Activated T-helper 9 cell treated with anti-CD3 and anti-CD28 coated beads, Interleukin-2, amount 50 U/mL, for 16 hours (primary cell): ENCODE measurements at places on chromosomes 12 and 14.

DNA sequence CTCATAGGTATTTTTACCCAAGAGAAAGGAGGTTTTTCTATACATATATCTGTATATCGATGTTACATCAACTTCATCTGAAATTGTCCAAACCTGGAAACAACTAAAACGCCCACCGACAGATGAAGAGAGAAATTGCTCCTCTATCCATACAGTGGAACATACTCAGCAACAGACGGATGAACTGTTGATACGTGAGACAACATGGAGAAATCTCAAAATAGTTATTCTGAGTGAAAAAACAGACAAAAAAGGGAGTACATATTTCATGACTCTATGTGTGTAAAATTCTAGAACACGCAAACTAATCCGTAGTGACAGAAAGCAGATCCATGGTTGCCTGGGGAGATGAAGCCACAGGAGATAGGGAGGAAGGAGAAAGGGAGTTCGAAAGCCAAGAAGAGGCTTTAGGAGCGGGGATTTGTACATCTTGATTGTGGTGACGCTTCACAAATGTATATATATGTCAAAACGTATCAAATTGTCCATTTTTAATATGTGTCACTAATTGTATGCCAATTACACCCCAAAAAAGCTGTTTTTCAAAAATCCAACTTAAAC is 37.6 kb upstream of the C14orf180 start:
- DNase-seq = no peak

GRCh38 chr12:48903982-48904411 is 21.3 kb downstream of the FKBP11 start:
- DNase-seq = peak; percentile 71

- no peak for DNase-seq
Measured at GRCh38 chr12:62288328-62288727, 28.1 kb downstream of the USP15 start.

DNA sequence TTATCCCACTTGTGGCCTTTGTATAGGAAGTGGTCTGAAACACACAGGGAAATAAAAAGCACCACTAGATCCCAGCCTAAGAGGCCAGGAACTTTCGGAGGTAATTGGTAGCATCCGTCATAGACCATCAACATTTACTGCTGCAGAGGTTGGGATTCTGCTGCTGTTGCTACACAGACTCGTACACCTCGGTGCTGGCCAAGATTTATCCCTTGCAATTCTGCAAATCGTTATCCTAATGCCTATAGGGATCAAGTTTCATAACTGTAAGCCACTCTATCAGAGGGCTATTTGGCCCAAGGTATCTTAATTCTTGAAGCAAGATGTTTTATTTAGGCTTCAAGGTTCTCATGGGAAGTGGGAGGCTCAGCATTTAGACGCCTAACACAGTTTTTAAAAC is 913.6 kb downstream of the GALC start:
- DNase-seq = no peak

GRCh38 chr12:53427905-53428594 is 4.4 kb downstream of the AMHR2 start:
- no peak for DNase-seq

GRCh38 chr12:118984161-118984943 is 3.0 kb downstream of the SRRM4 start:
- no peak for DNase-seq

- no peak for DNase-seq
Measured at GRCh38 chr14:94317259-94317658, 5.9 kb downstream of the SERPINA6 start.

GRCh38 chr14:68663385-68664076 is 129.3 kb downstream of the ZFP36L1 start:
- DNase-seq = peak; percentile 25

DNA sequence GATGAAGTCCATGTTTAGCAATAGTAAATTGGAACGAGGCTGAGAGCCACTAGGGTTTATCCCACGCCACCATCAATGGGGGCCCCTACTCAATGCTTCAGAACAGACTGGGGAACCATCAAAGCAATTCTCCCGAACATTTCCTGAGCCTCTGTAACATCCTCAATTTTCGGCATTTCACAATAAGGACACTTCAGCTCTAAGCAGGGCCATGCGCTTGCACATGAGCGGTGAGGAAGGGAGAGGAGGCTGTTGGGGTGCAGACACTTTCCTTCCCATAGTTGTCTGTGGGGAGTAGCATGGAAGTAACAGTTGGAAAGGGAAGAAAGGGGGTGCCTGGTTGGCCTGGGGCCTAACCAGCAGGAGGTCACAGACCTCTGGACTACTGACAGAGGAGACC is 129.9 kb upstream of the PRMT8 start:
- DNase-seq = no peak

- DNase-seq = no peak
Measured at GRCh38 chr12:10205220-10205807, 7.4 kb upstream of the GABARAPL1 start.

- no peak for DNase-seq
Measured at GRCh38 chr12:2667716-2668440, 126.9 kb upstream of the FKBP4 start.

- no peak for DNase-seq
Measured at GRCh38 chr12:116750298-116750697, 12.2 kb downstream of the RNFT2 start.

GRCh38 chr12:95253386-95253785 is 35.8 kb downstream of the VEZT start:
- DNase-seq = no peak

- DNase-seq = no peak
Measured at GRCh38 chr14:23183479-23183878, at the start of gene SLC7A8. TSS of gene SLC7A8 (minus strand) at chr14:23183660. CDS start at chr14:23182914, 746 bp downstream.

DNA sequence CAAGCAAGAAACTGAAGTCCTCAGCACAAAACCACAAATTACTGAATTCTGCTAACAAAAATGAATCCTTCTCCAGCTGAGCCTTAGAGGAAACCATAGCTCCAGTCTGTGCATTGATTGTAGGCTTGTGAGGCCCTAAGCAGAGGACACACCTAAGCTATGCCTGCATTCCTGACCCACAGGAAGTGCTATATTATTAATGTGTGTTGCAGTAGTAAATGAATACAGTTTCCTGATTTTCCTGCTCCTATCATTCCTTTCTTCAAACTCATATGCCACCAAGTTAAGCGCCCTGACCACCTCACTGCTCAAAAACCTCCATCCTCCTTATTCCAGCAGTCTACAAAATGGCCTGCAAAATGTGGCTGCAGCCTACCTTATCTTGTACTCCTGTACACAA is 151.9 kb upstream of the ABCD2 start:
- no peak for DNase-seq

GRCh38 chr12:131153956-131154355 is 200.2 kb downstream of the ADGRD1 start:
- DNase-seq = no peak

DNA sequence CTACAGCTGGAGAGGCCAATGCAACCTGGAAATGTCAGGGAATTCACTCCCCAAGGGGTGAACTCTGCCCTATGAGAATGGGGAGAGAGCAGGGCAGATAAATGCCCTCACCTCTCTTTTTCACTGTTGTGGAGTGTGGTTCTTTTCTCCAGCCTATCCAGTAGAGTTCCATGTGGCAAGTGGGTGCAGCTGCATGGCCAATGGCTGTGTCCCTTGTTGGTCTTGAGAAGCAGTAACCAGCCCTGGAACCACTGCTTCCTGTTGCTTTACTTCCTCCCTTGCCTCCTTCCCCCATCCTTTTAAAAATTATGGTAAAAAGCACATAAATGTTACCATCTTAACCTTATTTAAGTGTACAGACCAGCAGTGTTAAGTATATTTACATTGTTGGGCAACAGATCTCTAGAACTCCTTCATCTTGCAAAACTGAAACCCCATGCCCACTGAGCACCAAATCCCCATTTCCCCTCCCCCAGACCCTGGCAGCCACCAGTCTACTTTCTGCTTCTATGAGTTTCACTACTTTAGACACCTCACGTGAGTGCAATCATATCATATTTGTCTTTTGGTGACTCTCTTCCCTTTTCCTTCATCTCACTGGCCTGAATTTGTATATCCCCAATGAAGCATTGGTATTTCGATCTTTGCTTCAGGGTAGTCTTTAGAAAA is 77.0 kb upstream of the GRIP1 start:
- DNase-seq = no peak

DNA sequence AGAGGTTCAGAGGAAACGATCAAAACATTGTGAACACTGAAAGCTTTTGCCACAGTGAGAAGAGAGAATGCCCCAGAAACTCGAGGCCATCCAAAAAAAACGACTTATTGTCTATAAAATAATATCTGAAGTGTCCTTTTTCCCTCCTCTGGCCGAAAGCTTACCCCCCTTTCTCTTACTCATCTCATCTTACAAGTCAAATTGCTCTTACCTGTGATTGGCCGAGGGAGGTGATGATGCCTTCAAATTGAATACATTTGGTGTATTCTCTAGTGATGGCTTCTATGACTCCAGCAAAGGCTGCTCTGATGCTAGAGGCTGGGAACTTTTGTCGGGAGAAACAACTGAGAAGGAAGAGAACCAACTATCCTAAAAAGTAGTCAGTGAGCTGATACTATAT is 90.7 kb downstream of the PTCSC3 start:
- no peak for DNase-seq

DNA sequence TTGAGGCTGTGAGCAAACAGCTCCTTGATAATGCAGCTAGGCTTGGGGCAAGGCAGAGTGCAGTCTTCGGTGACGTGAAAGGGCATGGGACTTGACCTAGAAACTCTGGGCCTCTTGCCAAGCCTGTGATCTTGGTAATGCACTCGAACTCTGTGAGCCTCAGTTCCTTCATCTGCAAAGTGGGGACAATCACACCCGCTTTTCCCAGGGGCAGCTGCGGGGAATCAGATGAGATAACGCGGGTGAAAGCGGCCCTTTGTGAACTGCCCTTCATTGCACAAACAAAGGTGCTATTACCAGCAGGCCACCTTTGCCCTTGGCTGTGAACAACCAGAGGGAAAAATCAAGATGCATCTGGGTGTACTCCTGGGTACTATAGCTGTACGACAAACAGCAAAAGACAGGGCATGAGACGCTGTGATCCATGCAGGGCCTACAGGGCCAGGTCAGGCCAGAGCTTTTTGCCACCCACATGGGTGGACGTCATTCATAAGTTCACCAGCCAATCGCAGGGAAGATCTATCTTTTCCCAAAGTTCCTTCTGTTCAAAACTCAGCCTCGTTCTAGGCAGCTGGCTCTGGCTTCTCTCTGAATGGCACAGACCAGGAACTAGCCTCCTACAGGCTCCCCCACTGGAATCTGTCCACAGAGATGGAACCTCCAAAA is 3.2 kb downstream of the MSI1 start:
- DNase-seq = no peak

DNA sequence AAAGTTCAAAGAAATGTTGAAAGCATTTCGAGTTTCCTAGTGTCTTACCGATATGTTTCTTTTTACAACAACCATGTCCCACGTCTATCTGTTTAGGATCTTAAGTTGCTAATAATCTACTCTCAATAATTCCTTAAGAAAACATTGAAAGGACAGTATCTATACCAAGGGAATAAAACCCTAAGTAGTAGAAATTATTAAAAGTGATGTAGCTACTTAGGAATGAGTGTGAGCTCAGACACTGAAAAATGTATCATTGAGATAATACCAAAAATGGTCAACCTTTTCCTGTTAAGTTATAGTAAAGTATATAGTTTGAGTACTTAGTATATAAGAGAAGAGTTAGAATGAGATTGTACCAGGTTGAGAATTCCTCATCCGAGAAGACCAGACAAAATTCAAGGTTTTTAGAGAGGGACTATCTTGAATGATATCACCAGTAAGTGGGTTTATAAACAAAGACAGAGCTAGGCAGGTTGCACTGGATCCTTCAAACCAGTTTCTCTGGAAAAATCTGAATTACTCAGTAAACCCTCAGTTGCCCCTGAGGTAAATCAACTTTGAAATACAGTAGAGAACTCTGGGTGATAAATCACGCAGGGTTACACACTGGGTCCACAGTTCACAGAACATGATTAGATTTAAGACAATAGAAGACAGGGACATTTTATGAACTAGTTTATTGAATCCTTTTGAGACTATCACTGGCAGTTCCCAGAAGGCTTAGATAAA is 96.8 kb downstream of the ERGIC2 start:
- DNase-seq = no peak

DNA sequence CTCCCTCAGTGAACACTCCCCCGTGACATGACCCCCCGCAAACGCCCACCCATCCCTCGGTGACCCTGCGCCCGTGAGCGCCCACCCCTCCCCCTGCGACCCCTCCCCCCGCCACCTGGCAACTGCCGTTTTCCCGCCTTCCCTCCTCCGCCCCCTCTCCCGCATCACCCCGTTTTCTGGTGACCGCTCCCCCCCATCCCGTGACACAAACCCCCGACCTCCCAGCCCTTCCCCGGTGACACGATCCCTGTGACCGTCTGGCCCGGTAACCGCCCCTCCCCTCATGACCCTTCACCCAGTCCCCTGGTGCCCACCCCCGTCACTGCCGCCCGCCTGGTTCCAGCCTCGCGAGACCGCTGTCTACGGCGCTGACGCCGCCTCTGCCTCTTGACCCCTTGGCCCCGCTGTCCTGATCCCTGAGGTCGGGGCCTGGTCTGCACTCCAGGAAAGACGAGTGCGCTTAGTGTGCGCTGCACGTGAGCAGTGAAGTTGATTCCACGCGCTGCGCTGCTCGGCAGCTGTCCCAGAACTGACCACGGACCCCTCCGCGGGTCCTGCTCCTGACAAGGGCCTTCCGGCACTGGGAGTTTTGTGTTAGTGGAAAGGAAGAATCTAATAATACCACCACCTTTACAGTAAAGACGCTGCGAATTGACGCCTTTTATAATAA is 59.4 kb downstream of the DDX51 start:
- DNase-seq = peak; percentile 24

DNA sequence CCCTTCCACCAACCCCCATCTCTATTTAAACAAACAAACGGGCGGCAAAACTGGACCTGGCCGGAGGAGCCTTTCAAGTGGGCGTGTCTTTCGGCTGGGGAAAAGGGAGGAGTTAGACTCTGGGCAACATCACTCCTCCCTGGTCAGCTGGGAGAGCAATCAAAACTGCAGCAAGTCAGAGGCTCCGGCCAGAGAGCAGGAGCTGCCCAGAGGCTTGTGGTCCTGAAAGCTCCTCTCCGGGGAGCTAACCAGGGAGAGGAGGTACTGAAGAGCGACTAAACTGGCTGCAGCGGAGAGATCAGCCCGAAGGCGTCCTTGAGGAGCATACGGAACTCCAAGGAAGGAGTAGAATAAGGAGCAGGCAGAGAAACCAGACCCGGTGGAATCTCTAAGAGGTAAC is at the start of gene NEUROD4:
TSS of gene NEUROD4 (plus strand) at position 191 of the 400 bp plus-strand sequence. CDS start 6,466 bp downstream, outside the sequence.
- DNase-seq = no peak

GRCh38 chr12:108587826-108588225 is 10.1 kb downstream of the TMEM119 start:
- no peak for DNase-seq

GRCh38 chr12:128783129-128783574 is 40.6 kb downstream of the SLC15A4 start:
- no peak for DNase-seq

- no peak for DNase-seq
Measured at GRCh38 chr14:23047034-23047634, 5.1 kb downstream of the PSMB11 start.

DNA sequence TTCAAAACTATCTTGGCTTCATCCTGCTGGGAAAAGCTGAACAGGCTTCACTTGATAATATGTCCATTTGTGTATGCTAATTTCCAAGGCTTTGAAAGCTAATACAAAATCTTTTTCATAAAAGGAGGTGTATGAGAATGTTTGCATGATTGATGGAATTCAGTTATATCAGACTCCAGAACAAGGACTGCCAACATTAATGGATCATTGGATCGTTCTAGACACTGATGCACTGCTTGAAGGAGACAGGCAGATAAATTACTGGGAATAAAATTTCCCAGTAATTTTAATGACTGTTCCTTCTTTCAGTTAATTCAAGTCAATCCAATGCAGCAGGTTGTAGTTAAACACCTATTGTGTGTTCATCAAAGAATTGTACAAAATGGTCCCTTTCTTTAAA is 466 bp downstream of the GPRC5D start:
- no peak for DNase-seq
